Activated T-cell treated with anti-CD3 and anti-CD28 coated beads, Interleukin-2, amount 50 U/mL, for 72 hours (primary cell): ENCODE measurements at places on chromosomes 1 and 21.
A peak's percentile ranks its signal among the peaks of the same experiment; 100 is the strongest.

- DNase-seq = no peak
Measured at GRCh38 chr21:39972976-39973770, 105.9 kb downstream of the PCP4 start.

- DNase-seq = peak; percentile 52
Measured at GRCh38 chr1:45545019-45545493, 5.6 kb upstream of the AKR1A1 start.

DNA sequence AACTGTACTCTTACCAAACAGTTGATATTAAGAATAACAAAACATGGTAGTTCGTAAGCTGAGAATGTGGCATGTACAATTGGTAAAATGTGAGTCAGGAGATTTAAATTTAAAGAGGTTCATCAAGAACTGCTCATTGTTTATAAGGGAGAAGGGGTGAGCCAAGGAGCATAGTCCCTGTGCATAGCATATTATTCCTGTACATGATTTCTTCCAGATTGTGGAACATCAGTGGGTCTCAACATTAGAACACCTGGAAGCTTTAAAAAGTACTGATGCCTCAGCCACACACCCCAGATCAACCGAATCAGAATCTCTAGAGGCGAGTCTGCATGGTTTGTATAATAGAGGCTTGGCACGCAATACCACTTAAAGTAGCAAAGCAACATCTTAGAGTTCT is 56.1 kb downstream of the KCTD3 start:
- DNase-seq = no peak

DNA sequence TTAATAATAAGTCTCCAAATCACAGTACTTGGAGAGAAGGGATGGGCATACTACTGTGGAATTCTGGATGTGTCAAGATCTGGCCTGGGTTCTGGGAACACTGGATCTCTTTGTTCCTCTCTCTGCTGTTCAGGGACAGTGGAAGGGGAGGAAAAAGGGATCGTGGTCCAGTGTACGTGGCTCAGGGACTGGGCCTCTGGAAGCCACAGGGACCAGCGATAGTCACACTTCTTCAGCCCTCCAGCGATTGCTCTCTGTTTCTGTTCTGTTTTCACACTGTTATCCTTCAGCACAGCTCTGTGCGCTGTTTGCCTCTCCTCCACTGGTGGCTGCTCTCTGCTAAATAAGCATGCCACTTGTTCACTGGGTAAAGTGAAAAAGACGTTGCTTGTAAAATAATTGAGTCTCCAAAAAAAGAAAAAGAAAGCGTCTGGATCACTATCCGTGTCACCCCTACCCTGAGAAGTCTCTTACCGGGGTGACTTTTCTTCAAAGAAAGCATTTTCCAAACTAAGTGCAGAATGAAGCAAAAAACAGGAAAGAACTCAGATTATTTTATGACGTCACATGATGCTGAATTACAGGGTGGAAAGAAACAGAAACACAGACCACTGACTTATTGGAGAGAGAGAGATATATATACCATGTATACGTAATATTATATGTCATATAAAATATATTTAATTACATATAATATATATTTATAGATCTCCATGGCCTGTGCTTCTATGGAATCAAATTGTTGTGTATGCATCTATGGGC is 279.4 kb downstream of the RGS7 start:
- DNase-seq = no peak

- DNase-seq = no peak
Measured at GRCh38 chr1:11316701-11317100, 43.7 kb downstream of the UBIAD1 start.

DNA sequence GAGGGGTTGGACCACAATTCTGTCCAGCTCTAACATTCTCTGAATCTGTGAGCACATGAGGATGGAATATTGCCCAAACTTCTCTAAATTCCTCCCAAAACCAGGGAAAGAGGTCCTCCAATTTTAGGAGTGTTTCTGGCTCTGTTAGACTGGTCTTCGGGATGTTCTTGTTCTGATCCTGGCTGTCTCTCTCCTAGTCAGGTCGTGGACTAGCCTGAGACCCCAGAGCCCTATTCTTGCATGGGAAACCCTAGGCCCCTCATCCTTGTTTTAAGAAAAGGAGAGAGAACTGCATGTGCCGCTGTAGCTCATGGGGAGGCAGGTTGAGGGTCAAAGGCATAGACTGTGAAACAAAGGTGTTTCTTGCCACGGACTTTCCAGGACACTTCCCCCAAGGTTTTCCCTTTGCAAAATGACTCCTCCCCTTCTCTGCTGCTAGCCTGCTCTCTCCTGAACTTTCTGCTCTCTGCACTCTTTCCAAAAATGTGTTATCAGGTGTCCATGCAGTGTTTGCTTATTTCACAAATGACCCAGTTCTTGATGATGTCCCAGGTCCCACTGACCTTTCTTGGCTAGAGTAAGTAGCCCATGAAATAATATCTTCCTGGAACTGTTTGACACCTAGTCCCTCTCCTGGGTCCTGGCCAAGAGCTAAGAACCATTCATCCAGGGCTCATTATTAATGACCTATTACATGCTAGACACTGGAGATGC is 29.3 kb upstream of the RD3 start:
- DNase-seq = no peak

DNA sequence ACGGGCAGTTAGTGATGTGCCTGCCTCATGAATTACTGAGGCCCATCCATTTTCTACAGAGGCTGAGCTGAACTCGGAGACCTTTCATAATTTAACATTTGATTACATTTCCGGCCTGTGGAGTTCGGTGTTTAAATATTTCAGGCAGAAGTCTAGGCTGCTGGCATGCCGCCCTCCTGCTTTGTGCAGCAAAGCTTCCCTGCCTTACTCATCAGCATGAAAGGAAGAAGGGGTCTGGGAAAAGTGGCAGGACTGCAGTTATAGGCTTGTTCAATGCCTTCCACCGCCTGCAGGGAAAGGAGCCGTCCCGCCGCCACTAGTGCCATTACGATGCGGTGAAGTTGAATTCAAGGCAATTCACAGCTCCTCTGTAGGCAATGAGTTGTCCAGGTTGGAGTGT is 527.9 kb downstream of the NPHP4 start:
- DNase-seq = no peak

GRCh38 chr1:5522531-5523145 is 469.6 kb downstream of the NPHP4 start:
- DNase-seq = no peak

DNA sequence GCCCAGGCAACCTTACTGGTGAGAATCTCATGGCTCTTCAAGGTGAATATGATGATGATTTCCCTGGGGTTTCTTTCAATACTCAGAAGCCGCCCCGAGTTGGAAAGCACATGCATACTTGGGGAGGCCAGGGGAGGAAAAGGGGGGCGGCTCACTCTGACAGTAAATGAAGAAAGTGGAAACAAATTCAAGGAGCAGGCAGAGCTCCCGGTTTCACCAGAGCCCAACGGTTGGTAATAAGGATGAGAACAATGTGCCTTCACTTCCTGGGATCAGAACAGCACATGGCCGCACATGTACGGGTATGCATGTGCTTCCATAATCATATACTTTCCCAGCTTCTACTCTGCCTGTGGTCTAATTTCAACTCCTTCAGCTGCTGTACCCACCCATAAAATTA is 3.8 kb upstream of the ARHGEF2 start:
- no peak for DNase-seq

- no peak for DNase-seq
Measured at GRCh38 chr1:15992187-15992553, 11.9 kb upstream of the SRARP start.

DNA sequence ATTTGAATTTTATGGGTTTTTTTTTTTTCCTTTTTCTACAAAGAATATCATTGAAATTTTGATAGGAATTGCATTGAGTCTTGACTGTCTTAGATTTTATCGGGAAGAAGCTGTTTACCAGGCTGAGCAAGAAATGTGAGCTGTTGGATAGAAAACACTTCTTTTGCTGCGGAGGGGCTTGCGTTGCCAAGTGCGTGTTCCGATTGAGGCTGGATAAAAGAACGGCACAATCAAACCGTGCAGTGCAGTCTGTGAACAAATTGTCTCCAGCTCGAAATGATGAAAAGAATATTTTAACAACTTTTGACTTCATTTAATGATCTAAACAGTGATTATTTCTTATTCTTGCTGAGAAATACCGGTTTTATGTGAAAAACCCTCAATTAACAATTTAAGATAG is 149.4 kb downstream of the RYR2 start:
- DNase-seq = no peak

- DNase-seq = peak; percentile 18
Measured at GRCh38 chr1:207459008-207459407, 4.9 kb downstream of the CR2 start.

DNA sequence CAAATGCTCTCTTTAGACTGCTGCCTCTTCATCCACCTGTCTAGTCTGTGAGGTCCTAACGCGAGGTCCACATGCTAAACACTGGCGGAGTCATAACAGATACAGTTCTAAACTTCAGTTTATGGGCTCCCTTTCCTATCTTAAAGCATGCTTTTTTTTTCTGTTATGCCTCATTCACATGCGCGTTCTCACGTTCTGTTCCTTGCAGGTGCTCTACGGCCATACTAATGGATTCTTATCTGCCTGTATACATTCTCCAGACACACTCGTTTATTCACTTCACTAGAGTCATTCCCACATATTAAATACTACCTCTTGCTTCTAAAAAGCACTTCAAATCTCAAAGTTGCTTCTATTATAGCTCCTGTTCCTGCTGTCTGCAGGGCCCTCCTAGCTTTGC is 38.7 kb downstream of the PHC2 start:
- no peak for DNase-seq

- DNase-seq = no peak
Measured at GRCh38 chr1:19967808-19968207, 11.6 kb downstream of the PLA2G2A start.

DNA sequence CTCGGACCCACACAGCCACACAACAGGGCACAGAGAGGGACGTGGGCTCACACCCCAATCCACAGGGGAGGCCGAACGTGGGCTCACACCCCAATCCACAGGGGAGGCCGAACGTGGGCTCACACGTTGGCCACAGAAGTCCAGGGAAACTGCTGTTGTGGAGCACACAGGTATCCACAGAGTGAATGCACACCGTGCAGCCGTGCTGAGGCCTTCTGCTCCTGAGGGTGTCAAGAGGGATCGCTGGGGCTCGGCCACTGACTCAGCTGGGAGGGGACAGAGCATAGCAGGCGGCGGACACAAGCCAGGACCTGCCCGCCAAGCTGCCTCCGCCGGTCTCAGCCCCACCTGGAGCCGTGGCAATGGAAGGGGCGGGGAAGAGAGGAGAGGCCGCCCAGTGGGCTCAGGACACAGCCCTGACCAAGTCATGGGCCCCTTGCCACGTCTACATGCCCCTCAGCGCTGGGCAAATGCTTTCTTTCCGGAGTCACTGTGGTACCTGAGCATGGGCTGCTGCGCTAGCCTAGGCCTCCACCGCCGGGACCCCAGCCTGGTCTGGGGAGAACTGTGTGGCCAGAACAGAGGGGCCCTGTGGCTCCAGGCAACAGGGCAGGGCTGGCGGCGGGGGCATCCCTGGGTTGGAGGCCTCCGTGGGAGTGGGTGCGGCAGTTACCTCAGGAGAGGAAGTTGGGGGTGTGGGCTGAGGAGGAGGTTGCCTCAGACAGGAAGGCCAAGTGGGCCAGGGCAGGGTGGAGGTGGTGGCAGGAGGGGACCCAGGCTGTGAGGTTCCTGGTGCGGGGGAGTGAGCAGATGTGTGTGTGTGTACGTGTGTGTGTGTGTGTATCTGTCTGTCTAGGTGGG is 1.2 kb downstream of the SYTL1 start:
- DNase-seq = peak; percentile 69

GRCh38 chr1:211013346-211014240 is 120.4 kb downstream of the KCNH1 start:
- no peak for DNase-seq

DNA sequence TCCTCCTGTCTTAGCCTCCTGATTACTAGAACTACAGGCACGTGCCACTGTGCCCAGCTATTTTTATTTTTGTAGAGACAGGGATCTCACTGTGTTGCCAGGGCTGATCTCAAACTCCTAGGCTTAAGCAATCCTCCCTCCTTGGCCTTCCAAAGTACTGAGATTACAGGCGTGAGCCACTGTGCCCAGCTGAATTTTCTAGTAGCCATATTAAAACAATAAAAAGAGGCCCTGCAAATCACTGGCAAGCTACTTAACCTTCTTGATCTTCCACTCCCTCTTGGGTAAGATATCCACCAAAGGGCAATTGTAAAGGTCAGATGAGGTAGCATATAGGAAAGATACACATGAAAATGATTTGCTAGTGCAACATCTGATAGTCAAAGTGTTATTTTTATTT is 65.6 kb upstream of the SRSF10 start:
- no peak for DNase-seq

DNA sequence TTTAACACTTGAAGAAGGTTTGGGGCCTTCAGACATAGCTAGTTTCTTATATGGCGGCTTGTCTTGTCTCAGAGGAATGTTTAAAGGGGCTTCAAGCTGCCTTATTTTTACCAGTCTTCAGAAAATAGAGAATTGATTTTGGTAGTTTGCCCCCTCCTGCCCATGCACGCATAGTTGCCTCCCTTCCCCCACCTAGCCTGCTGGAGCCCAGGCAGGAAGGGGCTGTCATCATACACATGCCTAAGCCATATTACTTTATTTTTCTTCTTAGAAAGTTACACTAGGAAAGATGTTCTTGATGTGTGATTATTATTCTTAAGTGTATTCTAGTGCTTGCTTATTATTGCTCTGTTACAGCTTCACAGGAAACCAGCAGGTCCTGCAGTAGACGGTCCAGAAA is 18.3 kb downstream of the PBX1 start:
- DNase-seq = no peak

- no peak for DNase-seq
Measured at GRCh38 chr1:2080884-2081283, 30.7 kb downstream of the PRKCZ start.

DNA sequence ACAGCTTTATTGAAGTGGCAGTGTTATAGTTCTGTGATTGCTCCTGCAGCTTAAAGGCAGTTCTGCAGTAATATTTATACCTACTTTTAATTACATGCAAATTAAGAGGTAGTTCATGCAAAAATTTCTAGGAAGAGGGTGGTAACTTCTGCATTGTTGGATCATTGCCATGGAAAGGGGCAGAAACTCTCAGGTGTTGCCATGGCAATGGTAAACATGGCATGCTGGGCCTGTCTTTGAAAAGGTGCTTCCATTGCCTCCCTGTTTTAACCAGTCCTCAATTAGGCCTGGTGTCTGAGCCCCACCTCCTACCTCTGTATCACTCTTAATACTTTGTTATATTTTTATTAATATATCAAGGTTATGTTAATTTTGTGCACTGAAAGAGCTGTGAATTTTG is 104.7 kb downstream of the DISC1 start:
- no peak for DNase-seq

GRCh38 chr1:232634096-232634495 is 4.2 kb upstream of the SIPA1L2 start:
- DNase-seq = no peak

DNA sequence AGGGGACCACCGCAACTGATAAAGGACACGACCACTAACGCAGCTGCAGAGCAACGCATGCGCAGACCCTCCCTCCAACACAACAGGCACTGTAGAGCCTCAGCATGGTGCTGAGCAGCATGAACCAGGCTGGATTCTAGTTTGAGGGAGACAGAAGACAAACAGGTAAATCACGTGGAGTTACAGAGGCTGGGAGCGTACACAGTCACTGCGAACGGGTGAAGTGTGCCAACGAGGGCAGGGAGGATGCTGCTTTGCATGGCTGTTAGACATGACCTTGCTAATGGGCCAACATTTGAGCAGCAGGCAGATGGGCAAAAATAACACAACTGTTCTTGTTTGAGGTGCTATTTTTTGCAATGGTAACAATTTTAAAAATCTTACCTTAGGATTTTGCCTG is 55.2 kb upstream of the NADK start:
- no peak for DNase-seq
